H4 (cell line): ENCODE measurements at places on chromosomes 3 and 15.

DNA sequence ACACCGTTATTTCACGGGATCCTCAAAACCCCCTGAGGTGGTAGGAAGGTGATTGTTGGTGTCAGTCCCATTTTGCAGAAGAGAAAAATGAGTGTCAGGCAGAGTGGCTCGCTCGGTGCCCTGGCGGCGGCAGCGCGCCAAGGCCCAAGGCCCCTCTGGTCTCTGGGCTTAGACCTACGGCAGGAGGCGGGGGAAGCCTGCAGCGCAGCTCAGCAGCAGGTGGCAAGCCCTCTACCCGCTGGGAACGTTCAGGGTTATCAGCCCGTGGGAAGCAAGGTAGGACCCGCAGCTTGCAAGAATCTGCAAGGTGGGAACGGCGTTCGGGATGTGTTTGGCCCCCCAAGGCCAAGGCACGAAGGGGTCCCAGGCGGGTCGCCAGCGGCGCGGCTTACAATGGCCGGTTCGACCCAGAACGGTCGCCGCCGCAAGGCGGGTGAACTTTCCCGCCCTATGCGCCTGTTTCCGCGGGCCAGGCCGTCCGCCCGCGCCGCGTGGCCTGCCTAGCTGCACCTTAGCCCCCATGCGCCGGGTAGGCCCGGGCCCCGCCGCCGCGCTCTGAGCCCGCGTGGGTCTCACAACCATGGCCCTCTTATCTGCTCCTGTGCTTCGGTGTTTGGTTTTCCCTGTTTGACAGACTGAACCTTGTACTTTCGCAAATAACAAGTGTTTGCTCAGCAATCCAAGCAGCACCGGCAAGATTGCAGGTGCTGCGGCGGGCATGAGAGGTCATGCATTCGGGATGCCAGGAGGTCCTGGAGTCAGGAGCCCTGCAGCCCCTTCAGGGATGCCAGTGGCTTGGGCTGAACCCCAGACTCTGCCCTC lies 39.7 kb downstream of the CCNL1 start:
- DNase-seq, result no peak

DNA sequence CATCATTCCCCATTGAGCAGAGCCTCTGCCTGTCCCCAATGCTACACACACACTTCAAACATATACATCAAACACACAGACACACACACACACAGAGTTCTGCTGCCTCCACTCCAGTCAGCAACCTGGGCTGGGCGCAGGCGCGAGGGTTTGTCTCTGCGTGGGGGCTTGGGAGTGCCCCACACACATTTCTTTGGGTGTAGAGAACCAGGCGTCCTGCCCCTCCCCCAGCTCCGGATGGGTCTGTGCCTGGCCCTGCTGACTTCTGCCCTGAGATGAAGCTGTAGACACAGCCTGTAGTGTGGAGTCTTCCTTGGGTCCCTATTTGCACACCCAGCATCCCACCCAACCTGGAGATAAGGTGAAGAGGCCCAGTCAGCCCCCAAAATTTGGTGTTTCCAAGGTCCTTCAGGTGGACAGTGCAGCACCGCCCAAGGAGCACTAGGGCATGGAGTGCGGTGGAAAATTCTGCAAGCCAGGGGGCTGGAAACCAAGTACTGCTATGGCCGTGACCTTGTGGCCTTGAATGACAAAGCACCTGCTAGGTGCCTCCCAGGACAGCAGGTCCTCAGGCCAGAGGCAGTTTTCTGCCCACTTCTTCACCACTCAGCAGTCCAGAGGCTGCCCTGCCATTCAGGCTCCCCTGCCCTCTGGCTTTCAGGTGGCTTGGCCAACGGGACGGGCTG lies 26.8 kb downstream of the FBXW12 start:
- no peak for DNase-seq

DNA sequence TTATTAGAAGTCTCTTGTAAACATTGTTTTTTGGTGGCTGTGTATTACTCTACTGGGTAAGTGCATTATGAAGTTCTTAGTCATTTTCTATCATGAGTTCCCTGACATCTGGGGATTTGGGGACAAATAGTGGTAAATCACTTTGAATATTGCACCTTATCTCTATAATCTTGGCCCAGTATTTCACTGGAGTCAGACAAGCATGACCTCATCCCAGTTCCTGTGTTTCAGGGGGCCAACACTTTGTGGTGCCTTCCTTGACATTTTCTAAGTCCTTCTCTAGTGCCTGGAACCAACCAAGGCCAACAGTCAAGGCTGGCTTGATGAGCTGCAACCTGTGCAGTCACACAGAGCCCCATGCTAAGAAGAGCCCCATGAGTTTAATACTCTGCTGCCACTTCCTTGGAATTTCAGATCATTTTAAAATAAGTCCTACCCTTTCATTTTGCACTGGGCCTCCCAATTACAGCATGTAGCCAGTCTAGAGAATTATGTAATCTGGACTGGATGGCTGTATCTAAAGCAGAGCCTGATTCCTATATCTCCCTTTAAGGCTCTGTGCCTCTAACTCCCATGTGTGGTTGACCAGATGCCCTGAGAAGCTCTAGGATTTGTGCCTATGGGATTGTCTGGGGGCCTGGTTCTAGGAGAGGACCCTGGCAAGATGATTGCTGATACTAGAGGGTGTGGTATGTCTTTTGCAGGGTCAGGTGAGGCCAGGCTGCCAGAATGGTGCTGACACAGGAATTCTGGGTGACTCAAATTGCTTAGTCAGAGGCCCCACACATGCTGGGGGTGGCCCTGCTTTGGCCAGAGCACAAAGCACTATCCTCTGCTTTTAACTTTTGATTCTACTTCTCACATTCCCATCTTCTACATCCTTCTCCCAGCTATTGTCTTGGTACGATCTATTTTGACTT lies 319.6 kb upstream of the TBC1D5 start:
- DNase-seq, result no peak

DNA sequence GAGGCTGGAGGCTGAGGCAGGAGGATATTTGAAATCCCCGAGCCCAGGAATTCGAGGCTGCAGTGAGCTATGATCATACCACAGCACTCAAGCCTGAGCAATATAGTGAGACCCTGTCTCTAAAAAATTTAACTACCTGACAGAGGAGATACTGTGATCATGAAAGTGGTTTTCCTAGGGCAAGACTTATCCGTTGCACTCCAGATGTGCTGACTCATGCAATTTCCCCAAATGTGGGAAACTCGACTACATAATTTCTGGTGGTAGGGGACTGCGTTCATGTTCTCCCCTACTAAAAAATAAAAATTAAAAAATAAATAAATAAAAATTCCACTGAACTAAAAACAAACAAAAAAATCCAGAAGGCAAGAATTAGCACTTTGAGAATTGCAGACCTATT lies 271.7 kb downstream of the SHQ1 start:
- no peak for DNase-seq

GRCh38 chr15:101145362-101145761 lies 106.5 kb downstream of the CHSY1 start:
- DNase-seq, result no peak

DNA sequence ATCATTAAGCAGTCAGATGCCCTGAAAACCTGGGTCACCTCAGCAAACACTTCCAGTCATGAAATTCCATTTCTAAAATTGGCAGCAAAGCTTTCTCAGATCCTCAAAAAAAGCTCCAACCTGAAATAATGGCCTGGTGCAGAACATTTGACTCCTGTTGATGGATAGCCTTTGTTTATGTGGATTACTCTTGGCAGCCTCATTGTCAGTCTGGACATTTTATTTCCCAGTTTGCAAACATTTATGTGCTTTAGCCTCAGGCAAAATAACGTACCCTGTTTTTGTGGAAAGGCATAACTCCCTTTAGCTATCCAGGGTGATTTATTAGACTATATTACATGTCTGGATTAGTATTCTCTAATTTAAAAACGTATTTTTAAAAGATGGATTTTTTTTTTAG lies 53.9 kb downstream of the PXYLP1 start:
- DNase-seq, result no peak

DNA sequence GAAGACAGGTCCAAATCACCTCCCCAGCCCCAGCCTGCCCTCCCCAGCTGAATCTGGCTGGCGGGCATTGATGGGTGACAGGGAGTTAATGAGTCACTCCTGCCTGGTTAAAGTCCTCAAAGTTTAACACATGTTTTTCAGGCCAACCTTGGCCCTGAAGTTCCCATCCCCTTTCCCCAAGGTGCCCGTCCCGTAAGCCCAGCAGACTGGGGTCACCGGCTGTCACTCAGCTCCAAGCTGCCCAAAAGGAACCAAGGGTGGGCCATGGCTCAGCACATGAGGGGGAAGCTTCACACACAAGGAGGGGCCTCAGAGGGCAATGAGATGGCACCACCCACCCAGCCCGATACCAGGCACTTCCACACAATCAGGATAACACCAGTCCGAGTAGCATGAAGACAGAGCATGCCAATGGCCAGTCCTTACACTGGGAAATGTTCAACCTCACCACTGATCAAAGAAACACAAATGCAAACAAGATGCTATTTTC lies 10.2 kb upstream of the KLF15 start:
- DNase-seq, result no peak

GRCh38 chr3:159860269-159861116 lies 128.1 kb upstream of the IL12A start:
- DNase-seq, result no peak

GRCh38 chr15:73482166-73482565 lies 39.2 kb downstream of the REC114 start:
- DNase-seq, result no peak

GRCh38 chr15:25875566-25875965 lies 12.4 kb upstream of the ATP10A start:
- DNase-seq, result no peak

DNA sequence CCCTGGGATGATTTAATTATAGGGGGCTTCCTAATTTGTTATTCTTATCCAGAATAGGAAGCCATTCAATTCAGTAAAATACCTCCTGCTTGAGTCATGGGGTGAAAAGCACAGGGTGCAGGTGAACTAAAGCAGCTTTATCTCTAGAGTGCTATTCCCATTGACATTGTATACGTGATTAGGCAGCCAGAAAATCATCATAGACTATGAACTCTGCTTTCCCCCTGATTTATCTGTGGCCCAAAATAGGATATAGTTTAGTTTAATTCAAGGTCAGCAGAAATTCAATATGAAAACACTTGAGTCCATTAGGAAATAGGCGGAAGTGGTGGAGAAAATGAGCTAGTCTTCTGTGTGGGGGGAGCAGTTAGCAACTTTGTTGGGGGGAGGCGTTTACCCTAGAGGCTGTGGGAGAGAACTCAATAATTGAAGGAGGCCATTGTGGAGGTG lies 18.2 kb upstream of the PRKCI start:
- DNase-seq, result no peak

GRCh38 chr3:20564966-20565365 lies 379.0 kb upstream of the SGO1 start:
- DNase-seq, result no peak
